Adipose tissue (tissue), 3 donors: ENCODE measurements at places on chromosomes 11 and 22. TPM values are rescaled to one million over a fixed set of nuclear protein-coding genes. Genes with fewer than 3 reads are reported as not detected.

The OR4D5 gene
- not detected for polyA plus RNA-seq

The DAGLA gene
- polyA plus RNA-seq, result 2.1 TPM

The NOX4 gene
- 5.7 TPM for polyA plus RNA-seq

The MPPED2 gene
- 0.86 TPM for polyA plus RNA-seq

The RAB39A gene
- polyA plus RNA-seq, result 0.13 TPM
